ENCODE measurements at places on chromosomes 4 and X. TPM values are rescaled to one million over a fixed set of nuclear protein-coding genes. Genes with fewer than 3 reads are reported as not detected.

The MND1 gene
- 13.1 TPM for total RNA-seq

The PDZD4 gene
- total RNA-seq = 0.59 TPM

The GC gene
- total RNA-seq = 2.5 TPM

The NPY1R gene
- total RNA-seq = 6.9 TPM

The CCSER1 gene
- 7.1 TPM for total RNA-seq

The VEGFC gene
- total RNA-seq = 1.5 TPM

The LETM1 gene
- total RNA-seq = 47.2 TPM

The CTAG1B gene
- total RNA-seq = not detected

The TKTL1 gene
- not detected for total RNA-seq

The PTPN13 gene
- 23.3 TPM for total RNA-seq

The RIBC1 gene
- total RNA-seq = 1.2 TPM

The AASDH gene
- 9.1 TPM for total RNA-seq

The UGT2A3 gene
- total RNA-seq = 2.9 TPM

The FAM114A1 gene
- total RNA-seq = 18.5 TPM

DNA sequence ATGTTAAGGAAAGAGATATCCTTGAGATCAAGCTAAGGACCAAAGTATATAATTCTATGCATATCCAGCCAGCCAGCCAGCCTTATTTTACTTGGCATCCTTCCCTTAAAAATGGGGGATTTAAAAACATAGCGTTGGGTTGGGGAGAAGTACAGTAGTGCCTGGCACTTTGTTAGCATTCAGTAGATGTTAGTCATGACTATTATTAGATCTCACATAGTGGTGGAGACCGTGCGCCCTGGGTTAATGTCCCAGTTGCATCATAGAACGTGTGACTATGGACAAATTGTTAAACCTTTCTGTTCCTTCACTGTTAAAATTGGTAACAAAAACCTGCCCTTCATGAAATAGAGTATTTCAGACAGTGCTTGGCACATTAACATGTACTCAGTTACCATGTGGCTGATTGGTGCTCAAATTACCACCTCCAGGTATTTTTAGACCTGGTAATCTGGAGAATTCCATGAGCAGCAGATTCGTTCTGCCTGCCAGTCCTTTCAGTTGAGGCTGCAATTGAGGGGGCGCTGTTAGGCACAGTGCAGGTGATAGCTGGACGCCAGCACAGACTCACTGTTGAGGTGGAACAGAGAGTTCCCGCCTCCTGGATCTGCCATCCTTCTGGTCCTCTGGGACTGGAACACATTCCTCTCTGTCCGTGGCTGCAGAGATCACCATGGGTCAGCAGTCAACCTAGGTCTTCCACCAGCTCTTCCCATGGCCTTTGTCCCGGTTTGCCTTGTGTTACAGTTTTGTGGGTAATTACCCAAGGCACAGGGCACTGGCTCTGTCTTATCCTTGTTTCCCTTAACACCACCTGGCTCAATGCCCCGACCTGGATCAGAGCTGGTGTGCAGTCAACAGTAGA, 31.7 kb downstream of the RBBP7 start:
- DNase-seq = no peak

DNA sequence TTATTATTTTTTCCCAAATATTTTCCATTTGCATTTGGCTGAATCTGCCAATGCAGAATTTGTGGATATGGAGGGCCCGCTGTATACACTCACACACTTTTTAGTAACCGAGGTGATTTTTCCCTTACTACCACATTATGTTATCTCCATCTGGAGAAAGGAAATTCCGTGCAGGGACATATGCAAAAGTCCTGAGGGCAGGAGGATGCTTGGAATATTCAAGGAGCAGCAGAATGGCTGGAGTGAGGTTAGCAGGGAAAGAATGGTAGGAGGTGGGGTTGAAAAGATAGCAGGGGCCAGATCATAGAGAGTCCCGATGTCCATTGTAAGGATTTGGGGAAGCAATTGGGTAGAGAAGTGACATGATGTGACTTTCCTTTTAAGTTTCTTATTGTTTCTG, 11.5 kb upstream of the RNF212 start:
- no peak for DNase-seq

GRCh38 chrX:101220662-101221260, 1.2 kb downstream of the DRP2 start:
- DNase-seq = no peak

GRCh38 chrX:130987241-130987640, 70.9 kb upstream of the ARHGAP36 start:
- no peak for DNase-seq

DNA sequence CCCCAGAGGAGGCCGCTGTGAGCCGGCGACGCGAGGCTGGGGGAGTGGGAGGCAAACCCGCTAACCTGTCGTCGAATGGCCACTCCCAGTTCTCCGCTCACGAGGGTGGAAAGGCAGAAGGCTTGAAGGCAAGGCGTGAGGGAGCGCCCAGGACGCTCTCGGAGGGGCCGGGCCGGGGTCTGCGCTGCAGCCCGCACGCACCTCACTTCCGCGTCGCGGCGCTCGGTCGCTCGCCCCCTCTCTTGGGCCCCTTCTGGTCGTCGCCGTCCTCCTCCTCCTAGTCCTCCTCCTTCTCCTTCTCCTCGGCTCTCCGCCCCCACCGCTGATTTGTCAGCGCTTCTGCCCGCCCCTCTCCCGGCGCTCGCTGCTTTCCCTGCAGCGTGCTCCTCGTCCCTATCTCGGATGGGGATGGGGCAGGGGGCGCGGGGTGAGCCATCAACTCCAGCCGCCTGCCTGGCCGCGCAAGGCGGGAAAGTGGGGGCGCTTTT, at the start of gene SNCA:
TSS of gene SNCA (minus strand) at position 265 of the 488 bp plus-strand sequence. CDS start 1,494 bp downstream, outside the sequence.
- DNase-seq = peak; percentile 72

GRCh38 chrX:131812847-131813825, 210.0 kb upstream of the STK26 start:
- no peak for DNase-seq

GRCh38 chr4:7719354-7720174, 220.1 kb downstream of the AFAP1 start:
- DNase-seq = peak; percentile 72

- DNase-seq = no peak
Observed at GRCh38 chrX:68980906-68981616, 152.2 kb downstream of the EFNB1 start.

- no peak for DNase-seq
Observed at GRCh38 chr4:182495645-182496385, 252.6 kb downstream of the TENM3 start.

- no peak for DNase-seq
Observed at GRCh38 chr4:170887396-170887795, 797.6 kb upstream of the AADAT start.

DNA sequence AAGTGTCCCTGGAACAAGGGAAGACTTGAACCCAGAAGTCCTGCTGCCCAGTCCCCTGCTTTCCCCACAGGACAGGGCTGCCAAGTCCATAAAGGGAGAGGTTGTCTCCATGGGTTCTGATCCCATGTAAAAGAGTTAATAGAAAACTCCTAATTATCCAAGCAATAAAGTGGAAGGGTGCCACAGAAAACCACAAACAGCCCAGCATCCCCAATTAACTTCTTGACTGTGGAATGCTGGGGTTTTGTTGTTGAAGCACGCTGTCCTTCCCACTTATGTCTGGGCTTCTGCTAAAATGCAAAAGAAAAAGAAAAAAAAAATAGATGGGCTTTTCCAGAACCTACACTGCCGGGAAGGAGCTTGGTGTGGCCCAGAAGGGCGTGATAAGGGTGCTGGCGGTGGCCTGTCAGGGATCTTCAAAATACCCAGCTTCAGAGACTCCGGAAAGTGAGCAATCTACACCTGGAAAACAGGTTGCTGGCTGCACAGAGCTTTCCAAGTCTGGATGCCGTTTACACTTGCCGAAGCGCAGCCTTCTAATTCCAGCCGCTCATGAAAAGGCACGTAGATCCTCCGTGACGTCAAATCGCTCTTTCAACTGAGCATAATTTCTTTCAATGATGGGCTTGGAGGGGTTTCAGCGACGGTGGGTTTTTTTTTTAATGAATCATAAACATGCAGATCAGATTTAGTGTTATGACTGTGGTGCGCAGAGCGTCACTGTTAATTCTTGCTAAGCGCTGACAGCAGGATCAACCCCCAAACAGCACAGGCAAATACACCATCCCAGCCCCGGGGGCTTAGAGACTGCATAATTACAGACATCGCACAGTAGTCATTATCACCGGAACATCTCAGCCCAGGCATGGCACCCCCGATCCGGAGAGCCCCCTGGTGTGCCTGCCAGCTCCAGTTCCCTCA, 197.6 kb downstream of the BCOR start:
- no peak for DNase-seq

- DNase-seq = no peak
Observed at GRCh38 chr4:1495416-1496115, 89.3 kb upstream of the NKX1-1 start.

DNA sequence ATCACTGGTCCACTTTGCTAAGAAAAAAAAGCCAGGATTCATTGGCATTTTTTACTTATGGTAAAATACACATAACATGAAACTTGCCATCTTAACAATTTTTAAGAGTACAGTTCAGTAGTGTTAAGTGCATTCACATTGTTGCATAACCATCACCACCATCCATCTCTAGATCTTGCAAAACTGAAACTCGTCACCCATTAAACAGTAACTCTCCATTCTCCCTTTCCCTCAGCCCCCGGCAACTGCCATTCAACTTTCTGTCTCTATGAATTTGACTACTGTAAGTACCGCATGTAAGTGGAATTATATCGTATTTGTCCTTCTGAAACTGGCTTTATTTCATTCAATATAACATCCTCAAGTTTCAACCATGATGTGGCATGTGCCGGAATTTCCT, 56.3 kb upstream of the LNX1 start:
- DNase-seq = no peak

- peak; percentile 32 for DNase-seq
Observed at GRCh38 chr4:76589402-76589801, 154.4 kb downstream of the SHROOM3 start.

- DNase-seq = peak; percentile 13
Observed at GRCh38 chr4:56134266-56134665, 185.5 kb downstream of the CEP135 start.

GRCh38 chr4:78432896-78433295, 118.7 kb upstream of the ANXA3 start:
- no peak for DNase-seq

DNA sequence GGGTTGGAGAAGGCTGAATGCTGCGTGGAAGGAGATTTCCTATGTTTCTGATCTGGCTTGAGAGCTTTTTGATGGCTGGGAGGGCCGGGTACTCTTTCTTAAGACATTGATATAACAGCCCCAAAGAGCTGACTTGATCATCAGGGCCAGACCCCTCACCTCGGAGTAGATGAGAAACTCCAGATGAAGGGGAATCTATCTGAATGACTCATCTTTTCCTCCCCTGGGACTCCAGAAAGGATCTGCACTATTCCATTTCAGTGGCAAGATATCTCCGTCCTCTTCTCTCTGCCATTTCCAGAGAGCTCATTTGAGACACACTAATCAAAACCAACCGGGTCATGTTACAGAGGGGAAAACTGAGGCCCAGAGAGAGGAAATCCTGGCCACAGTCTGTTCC, 92.9 kb upstream of the MSX1 start:
- DNase-seq = no peak

DNA sequence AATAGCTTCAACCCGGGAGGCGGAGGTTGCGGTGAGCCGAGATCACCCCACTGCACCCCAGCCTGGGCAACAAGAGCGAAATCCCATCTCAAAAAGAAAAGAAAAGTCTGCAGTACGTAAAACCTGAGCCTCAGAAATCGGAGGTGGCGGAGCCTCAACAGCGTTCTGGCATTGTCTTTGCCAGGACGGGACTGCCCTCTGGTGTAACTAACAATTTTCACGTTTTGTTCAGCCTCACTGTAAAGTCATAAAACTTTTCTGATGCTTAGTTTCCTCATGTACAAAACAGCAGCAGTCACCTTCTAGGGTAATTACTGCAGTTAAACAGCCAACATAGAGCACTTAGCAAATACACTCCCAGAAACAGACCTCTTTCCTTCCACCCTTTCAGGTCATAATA, 121.7 kb downstream of the RBM47 start:
- DNase-seq = no peak

DNA sequence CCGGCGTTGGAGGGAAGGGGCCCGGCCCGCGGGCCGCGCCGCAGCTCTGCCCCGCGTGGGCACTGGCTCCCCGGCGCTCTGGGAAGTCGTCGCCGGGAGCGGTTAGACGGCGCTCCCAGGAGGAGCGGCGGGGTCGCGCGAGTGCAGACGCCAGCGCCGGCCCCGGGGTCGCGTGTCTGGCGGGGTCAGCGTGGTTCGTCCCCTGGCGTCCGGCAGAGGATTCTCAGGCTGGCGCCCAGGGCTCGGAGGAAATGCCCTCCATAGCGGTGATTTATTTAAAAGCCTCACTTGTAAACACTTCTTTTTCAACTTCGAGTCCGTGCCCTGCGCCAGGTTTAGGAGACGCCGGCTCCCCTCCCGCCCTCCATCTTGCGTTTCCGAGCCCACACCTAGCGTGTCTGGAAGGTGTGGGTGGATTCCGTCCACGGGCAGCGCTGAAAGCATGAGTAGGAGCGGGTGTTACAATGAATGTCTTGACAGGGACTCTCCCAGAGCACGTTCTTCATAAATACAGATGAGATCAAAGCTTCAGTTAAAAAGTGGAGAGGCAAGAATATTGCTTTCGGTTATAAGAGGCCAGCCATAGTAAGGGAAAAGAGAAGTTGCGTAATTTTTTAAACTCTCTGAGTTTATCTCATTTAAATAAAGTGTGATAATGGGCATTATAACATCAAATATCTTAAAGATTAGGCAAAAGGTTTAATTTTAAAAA, 692 bp downstream of the FAM241A start:
- DNase-seq = peak; percentile 36

GRCh38 chr4:121428721-121429120, 47.9 kb upstream of the QRFPR start:
- no peak for DNase-seq

GRCh38 chr4:10949039-10949733, 264.6 kb upstream of the CLNK start:
- no peak for DNase-seq

- DNase-seq = no peak
Observed at GRCh38 chrX:110944311-110944750, 148.7 kb upstream of the CHRDL1 start.

- DNase-seq = no peak
Observed at GRCh38 chr4:168677063-168677462, 180.2 kb downstream of the PALLD start.

DNA sequence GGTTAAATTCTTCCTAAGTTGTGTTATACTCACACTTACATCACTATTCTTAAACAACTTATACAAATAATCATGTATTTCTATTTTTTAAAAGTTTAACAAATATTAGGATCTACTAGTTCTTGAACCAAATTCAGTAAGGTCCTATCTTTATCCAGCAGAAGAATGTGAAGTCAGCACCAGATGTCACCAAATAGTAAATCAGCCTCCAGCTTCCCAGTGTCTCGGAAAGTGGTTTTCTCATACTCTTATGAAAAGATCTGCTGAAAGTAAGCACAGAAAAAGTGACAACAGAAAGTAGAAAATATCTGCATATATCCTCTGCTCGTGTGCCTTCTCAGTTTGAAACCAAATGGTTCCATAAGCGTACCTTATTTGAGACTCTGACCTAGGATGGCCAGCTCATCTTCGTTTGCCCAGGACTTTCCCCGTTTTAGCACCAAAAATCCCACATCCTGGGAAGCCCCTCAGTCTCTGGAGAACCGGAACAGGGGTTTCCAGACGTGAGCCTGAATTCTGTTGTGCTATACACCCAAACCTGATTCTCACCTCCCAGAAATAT, 98.0 kb upstream of the DCLK2 start:
- DNase-seq = no peak
